ENCODE measurements at places on chromosomes 4 and X.

DNA sequence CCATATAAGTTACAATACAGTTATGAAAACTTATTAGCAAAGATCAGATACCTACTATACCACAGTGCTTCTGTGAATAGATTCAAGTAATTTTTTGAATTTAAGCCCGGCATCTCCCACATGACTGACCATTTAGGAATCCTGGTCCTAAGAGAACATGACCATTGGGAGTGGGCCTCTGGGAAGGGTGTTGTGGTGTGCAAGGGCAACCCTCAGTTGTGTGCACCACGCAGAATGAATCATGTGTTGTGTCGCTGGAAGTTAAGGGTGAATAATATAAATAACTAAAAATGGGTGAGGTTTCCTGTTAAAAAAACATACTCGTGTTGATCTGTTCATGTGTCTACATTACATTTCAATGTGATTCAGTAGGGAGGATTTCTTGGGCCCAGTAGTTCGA, 15.5 kb downstream of the CPE start:
- no peak for DNase-seq

GRCh38 chr4:110705440-110705782, 82.5 kb upstream of the PITX2 start:
- no peak for DNase-seq

DNA sequence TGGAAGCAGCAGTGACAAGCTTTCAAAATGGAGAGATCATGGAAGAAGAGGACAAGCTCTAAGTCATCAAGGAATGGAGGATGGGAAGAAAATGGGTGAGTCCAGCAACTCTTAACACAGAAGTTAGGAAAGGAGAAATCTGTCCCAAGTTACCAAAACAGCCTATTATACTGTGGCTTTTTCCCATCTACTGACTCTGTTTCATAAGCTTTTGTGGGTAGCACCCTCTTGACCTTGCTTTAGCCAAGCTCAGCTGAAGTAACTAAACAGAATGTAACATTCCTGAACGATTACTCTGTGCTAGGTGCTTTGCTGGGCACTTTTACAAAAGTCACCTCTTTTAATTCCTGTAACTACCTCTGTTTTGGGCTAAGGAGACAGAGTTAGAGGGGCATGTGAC, 54.9 kb downstream of the MAP7D2 start:
- DNase-seq, result no peak

- DNase-seq, result no peak
Observed at GRCh38 chrX:109352066-109352588, 129.8 kb downstream of the GUCY2F start.

- DNase-seq, result no peak
Observed at GRCh38 chrX:154126101-154126500, 17.9 kb upstream of the OPN1LW start.

DNA sequence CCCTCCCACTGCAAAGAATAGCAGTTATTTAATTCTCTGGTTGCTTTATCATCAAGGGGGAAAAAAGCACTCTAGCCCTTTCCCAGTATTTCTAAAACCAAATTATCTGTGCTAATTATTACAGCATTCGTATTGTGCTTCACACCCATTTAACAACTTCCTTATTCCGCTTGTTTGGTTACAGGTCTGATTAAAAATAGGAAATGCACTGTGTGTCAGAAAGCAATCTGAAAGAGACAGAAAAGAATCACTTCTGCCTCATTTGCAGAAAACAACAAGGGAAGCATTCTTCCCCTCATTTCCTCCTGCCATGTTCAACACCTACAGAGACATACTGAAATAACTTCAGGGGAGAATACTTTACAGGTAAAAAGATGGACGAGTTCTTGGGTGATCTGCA, 114.9 kb upstream of the MAP3K15 start:
- DNase-seq, result no peak

GRCh38 chr4:24921491-24921890, 8.6 kb upstream of the CCDC149 start:
- no peak for DNase-seq

- no peak for DNase-seq
Observed at GRCh38 chrX:154727871-154728270, 23.0 kb downstream of the GAB3 start.

DNA sequence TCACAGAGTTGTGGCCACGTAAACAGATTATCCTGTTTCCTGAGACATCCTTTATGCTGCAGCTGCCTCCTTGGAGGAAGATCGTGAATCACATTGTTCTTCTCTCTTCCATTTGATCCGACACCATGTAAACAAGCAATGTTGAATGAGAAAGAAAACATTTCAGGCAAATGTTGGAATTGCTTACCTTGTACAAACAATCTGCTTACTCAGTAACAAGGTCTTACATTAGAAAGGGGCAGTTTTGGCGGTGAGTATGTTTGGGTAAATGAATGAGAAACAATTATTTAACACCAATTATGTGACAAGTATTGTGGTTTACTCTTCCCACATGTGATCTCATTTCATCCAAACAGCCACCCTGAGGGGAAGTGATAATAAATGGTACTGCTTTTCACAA, 637.8 kb downstream of the RAB28 start:
- no peak for DNase-seq

GRCh38 chr4:165994701-165995100, 121.7 kb downstream of the TLL1 start:
- no peak for DNase-seq

DNA sequence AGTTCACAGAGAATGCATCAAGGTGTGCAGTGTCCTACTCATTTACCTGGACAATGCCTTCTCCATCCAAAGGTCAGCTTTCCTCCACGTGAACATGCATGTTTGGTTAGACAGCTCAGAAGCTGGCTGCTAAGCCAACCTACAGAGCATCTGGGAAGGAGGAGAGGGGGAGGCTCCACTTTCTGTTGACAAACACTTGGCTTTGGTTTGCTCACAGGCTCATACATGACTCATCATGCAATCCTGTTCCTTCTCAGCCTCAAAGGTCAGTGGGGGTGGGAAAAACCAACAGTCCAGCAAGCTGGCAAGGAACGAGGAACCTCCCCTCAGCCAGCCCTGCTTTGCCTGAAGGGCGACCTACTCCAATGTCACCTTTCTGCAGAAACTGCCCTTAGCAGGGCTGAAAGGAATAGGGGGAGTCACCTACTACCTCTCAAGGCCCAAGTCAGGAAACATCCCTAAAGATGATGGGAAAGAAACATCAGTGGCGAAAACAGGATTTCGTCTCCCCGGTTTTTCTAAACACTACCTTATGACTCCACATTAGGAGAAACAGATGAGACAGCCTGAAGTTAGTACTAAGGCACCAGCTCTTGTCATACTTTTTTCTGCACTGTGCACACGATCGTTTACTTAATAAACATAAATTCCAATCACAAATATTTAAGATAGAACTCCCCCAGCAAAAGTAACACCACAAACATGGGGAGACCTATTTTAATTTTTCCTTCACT, 37.9 kb downstream of the RELL1 start:
- no peak for DNase-seq

DNA sequence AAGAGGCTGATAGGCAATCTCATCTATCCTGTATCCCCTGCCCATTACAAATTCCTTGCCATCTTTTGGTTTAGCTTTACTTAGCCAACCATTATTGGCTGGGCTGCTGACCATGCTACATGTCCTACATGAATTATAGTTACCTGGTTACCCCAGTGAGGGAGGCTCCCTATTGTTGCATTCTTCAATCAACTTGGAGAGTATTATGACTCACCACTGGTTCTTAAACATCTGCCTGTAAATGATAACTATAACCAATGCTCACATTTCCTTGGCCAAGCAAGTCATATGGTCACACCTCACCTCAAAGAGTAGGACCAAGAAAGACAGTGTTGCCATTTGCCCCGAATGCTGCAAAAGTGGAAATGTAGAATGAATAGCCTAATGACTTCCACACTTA, 297.6 kb downstream of the IL15 start:
- DNase-seq, result no peak

- no peak for DNase-seq
Observed at GRCh38 chr4:41644288-41644914, 104.1 kb downstream of the PHOX2B start.

- no peak for DNase-seq
Observed at GRCh38 chr4:8010618-8011017, 71.0 kb upstream of the AFAP1 start.

GRCh38 chr4:28565396-28565795, 1704.8 kb downstream of the STIM2 start:
- DNase-seq, result no peak

GRCh38 chrX:26574234-26574633, 358.3 kb downstream of the MAGEB5 start:
- DNase-seq, result no peak

GRCh38 chr4:48503233-48504025, 13.4 kb downstream of the ZAR1 start:
- DNase-seq, result no peak

DNA sequence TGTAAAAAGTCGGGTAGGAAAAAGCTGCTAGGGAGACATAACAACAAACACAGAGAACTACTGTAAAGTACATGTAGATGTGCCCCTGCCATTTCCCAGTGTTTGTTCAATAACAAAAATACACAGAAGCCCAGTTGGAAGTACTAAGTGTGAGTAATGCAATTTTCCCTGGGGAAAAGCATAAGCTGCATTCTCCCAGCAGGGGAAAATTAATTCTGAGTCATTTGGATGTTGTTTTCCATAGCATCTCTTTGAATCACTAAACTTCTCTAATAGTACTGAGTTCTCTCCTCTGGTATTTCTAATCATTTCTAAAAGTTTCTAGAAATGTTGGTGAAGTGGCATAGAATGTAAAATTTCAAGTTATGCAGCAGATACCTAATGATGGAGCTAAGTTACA, 1114.9 kb downstream of the C4orf33 start:
- no peak for DNase-seq

- DNase-seq, result no peak
Observed at GRCh38 chr4:29423836-29424721, 1296.1 kb upstream of the PCDH7 start.

GRCh38 chr4:64520421-64520820, 111.2 kb upstream of the TECRL start:
- no peak for DNase-seq

- DNase-seq, result no peak
Observed at GRCh38 chrX:24466025-24466424, 939 bp downstream of the PDK3 start.

All from CD4-positive, alpha-beta T cell treated with Interleukin-17A for 1 hour (primary cell).